Activated T-helper 2 cell treated with anti-CD3 and anti-CD28 coated beads, Interferon-gamma antibody, Interleukin-2, Interleukin-4, amounts not matched to agents 10 μg/mL and 5 μg/mL and 100 μg/mL, durations not matched to agents 14 hours and 24 hours and 36 hours (primary cell): ENCODE measurements at places on chromosomes 3 and 15. TPM values are rescaled to one million over a fixed set of nuclear protein-coding genes. Genes with fewer than 3 reads are reported as not detected.
A peak's percentile ranks its signal among the peaks of the same experiment; 100 is the strongest.

DNA sequence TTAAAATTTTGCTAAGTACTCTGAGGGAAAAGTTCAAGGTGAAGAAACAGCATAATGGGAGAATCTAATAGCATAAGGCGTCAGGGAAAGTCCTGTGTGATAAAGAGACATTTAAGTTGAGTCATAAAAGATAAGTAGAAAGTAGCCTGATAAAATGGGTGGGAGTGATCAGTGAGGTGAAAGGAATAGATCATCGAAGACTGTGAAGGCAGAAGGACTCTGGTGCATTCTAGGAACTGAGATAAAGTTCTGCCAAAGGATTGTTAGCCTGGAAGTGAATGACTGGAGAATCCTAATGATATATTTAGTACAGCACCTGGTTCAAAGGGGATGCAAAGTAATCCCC, 149.9 kb downstream of the CFAP20DC start:
- no peak for DNase-seq

The HRG gene
- not detected in 2 replicates for total RNA-seq

The GABRB3 gene
- total RNA-seq: not detected in 2 replicates

- no peak for DNase-seq
These were observed 103.0 kb downstream of the MAGI1 start for GRCh38 chr3:65935724-65936123.

GRCh38 chr15:80252121-80252518, at the start of gene CTXND1:
TSS of gene CTXND1 (minus strand) at chr15:80252213. CDS start at chr15:80201949, 50,264 bp downstream.
- no peak for DNase-seq

DNA sequence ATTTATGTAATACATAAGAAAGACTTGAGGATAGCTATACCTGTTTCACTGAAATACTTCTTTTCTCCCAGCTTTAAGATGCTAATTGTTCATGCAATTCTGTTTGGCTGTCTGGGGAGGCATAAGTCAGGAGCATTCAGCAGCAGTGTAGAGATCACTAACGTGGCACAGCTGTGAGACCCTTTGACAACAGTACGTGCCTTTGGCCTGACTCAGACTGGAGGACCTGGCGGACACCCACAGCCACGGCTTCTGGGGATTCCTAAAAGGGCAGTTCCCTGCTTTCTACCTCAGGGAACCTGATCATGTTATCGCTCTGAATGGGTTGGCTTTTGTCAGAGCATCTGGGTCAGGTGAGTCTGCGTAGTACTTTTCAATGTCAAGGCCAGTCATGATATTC, 295.0 kb upstream of the ICE2 start:
- DNase-seq: no peak

- no peak for DNase-seq
These were observed 244.2 kb downstream of the TLE3 start for GRCh38 chr15:69853544-69853951.

GRCh38 chr15:68055224-68055705, 1.1 kb downstream of the PIAS1 start:
- peak; percentile 50 for DNase-seq

The PAQR5 gene
- not detected in 2 replicates for total RNA-seq

GRCh38 chr15:49148298-49148697, 7.1 kb downstream of the COPS2 start:
- DNase-seq: no peak

The ADAMTSL3 gene
- 0.07 TPM in 1 of 2 replicates, not detected in the other for total RNA-seq

- DNase-seq: no peak
These were observed 50.5 kb downstream of the CRYGS start for GRCh38 chr3:186493525-186494255.

The CAMK1 gene
- total RNA-seq: 113 and 116 TPM in 2 replicates

DNA sequence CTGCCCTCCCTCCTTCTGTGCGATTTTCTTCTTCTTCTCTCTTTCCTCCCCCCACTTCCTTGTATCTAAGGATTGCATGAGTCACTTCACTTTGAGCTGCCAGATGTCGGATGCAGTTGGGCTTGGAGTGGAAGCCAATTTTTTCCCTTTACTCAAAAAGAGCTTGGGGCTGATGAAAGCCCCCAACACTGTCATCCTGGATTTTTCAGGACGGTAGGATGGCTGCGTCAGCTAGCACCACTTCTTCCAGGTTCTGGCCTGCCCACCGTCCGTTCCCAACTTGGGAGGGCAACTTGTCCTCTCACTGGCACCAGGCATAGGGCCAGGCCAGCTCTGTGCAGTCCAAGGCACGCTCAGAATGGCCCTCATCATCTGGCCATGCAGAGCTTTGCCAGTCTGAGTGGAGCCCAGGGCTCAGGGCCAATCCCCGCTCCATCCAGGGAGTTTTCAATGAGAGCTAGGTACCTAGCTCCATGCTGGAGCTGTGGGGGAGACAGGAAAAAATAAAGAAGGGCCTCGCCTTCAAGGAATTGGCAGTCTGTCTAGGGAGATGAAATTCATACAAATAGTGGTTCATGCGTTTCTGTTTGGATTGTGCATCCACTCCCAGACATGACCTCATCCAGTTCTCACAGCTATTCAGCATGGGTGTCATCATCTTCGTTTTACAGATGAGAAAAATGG, 47.7 kb upstream of the INSYN1 start:
- no peak for DNase-seq

- DNase-seq: no peak
These were observed 113.2 kb downstream of the SOX2 start for GRCh38 chr3:181824961-181825360.

GRCh38 chr3:112117841-112118571, 15.0 kb downstream of the GCSAM start:
- DNase-seq: no peak

- no peak for DNase-seq
These were observed 47.6 kb downstream of the PHLDB2 start for GRCh38 chr3:111906656-111907055.

- no peak for DNase-seq
These were observed 215.1 kb downstream of the TIGIT start for GRCh38 chr3:114508976-114509375.

DNA sequence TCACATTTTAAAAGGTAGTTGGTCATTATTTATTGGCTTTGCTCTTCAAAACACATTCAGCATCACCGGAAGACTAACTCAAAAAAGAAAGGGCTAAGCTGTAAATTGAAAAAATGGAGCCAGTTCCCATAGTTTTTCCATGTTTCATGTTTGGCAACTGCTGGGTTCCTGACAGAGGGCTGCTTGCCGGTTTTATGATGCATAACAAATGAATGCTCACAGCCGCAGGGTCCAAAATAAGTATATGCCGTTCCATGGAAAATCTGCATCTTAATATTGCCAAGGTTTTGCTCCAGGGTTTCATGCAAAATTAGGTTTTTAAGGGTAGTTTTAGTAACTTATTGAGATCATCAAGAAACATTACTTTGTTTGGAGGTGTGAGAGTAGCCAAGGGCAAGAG, 15.8 kb downstream of the SLC12A1 start:
- no peak for DNase-seq

The TWF2 gene
- total RNA-seq: 89.7 and 91.1 TPM in 2 replicates

DNA sequence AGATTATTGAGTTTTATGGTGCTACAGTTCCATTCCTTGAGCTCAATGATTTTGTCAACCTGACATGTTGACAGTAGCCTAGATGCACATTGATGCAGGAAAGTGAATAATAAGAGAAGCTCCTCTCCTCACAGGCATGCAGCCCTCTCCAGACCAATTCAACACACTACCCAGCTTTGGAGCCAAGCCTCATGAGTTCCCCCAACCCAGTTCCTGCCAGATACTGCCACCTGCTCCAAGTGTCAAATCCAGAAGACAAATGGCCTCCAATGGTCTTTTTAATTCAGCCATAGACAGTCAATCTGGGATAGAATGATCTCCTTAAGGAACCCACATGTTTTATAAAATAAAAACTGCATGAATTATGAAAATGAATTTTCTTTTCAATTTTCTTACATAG, 83.7 kb upstream of the ARHGEF3 start:
- no peak for DNase-seq

The HTR3E gene
- not detected in 2 replicates for total RNA-seq

The ARRDC4 gene
- total RNA-seq: 0.14 and 0.27 TPM in 2 replicates

DNA sequence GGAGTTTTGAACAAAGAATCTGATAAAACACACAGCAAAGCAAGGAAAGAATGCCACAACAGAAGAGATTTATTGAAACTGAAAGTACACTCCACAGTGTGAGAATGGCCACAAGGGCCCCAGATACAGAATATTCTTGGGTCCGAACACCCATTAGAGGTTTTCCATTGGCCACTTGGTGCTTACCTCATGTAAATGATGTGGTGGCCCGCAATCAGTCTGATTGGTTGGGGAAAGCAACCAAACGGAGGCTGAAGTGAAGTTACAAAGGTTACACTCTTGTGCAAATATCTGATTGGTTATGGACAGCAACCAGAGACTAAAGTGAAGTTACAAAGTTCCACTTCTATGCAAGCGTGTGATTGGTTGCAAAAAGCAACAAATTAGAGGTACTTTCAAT, 20.4 kb downstream of the NSUN3 start:
- no peak for DNase-seq

DNA sequence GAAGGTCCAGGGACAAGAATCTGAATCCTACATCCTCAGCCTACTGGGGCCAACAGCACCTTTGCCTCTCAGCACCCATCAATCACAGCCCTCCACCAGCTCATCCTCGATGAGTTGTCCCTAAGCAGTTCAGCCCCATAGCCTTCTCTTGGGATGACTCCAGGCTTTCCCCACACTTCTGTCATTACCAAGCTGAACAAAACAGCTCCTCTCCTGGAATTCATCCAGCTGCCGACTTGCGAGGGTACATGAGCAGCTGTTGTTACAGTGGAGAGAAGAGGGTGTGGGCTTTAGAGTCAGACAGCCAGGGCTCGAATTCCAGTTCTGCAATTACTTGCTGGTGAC, 69.0 kb upstream of the THBS1 start:
- no peak for DNase-seq

DNA sequence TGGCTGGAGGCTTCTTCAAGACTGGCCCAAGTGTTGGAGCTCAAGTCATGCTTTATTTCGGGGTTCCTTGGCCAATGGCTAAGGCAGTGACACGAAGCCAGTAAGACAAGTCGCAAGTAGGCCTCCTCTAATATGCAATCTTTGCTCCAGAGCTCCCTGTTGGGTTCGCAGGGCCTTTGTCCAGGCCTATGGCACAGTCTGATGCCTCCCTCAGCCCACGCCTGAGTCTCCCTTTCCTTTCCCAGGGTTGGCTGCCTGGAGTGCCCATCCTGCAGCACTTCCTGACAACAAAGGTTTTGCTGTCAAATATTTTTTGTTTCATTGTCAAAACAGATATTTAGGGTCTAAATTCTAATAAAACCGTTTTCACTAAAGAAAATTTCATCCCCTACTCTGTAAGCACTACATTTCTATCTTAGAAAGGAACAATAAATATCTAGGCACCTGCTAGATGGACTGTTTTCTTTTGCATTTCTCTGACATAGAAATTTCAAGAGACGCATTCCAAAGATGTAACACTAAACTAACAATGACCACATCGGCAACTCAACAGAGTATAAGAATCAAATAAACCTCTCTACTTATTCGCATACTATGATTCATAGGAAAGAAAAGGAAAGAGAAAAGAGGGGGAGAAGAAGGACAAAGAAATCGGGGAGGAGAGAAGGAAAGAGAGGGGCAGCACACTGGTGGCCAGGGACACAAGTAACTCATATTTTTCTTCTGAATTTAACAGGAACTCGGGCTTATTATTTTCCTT, 393.1 kb upstream of the ATP11B start:
- no peak for DNase-seq

DNA sequence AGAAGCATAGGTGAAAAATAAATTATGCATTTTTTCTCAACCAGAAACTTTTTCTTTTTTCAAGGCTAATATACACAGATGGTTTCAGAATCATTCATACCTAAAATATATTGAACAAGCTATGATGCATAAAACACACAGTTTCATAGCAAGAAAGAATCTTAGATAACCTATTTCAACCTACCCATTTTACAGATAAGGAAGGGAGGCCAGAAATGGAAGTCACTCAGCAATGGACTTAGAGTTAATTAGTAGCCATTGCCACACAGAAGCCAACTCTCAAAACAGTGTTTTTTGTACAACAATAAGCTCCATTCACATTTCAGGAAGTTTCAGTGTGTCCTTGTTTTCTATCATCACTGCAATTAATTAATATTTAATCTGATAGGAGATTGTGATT, 27.5 kb upstream of the STRIT1 start:
- no peak for DNase-seq

The GPR62 gene
- total RNA-seq: not detected in 2 replicates

DNA sequence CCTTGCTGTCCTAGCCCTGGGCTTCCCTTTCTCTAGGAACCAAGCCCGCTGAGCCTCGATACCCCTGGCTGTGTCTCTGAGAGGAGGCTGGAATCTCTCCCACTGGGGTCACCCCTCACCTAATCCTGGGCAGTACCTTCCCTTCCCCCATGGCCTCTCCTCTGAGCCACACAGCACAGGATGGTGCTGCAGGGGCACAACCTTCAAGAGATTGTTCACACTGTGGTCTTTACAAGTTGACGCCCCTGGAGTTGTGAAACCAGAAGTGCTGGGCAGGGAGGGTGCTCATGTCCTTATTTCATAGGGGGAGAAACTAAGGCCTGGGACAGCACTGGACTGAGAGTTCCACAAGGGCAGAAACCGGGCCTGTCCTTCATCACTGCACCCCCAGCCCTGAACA, 70.9 kb upstream of the TMEM115 start:
- no peak for DNase-seq

The CKMT1B gene
- 0.32 and 0.53 TPM in 2 replicates for total RNA-seq

GRCh38 chr15:93102211-93102610, 13.2 kb upstream of the RGMA start:
- no peak for DNase-seq

The FANCI gene
- 176 and 184 TPM in 2 replicates for total RNA-seq

DNA sequence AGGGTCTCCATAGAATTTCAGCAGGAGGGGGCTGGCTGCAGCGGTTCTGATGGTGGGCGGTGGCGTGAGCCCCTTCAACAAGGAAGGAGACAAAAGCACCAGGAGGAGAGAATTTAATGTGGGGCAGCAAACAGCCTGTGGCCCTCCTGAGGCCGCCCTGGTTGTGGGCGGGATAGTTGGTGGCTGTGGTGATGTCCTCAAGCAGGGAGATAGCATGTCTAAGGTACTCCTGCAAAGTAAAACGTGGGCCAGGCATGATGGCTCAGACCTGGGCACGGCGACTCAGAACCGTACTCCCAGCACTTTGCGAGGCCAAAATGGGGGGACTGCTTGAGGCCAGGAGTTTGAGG, 94.0 kb downstream of the LRRK1 start:
- DNase-seq: peak; percentile 4

- DNase-seq: no peak
These were observed 63.1 kb downstream of the ITGA11 start for GRCh38 chr15:68368731-68369435.

- no peak for DNase-seq
These were observed 46.3 kb downstream of the NANOGP8 start for GRCh38 chr15:35038626-35039451.

GRCh38 chr3:186374376-186374775, 12.3 kb upstream of the DGKG start:
- DNase-seq: no peak

GRCh38 chr3:66037986-66038369, 740 bp downstream of the MAGI1 start:
- no peak for DNase-seq

The GMNC gene
- not detected in 2 replicates for total RNA-seq

The PLSCR5 gene
- total RNA-seq: not detected in 2 replicates
